ENCODE measurements at places on chromosomes 12 and 14. TPM values are rescaled to one million over a fixed set of nuclear protein-coding genes. Genes with fewer than 3 reads are reported as not detected.

ARHGEF40 gene
- 13.7 TPM for total RNA-seq

PCED1B gene
- total RNA-seq, result 27.6 TPM

EML5 gene
- total RNA-seq, result 0.45 TPM

RPL10L gene
- not detected for total RNA-seq

GPR33 gene
- total RNA-seq, result not detected

P2RX7 gene
- total RNA-seq, result not detected

NTF3 gene
- total RNA-seq, result not detected

KANSL2 gene
- total RNA-seq, result 30.4 TPM
